ENCODE measurements at places on chromosomes 4 and X.

GRCh38 chrX:150767045-150767395, 73.8 kb downstream of the MTMR1 start:
- no peak for DNase-seq

- peak; percentile 54 for DNase-seq
Measured at GRCh38 chr4:128220286-128221235, 67.1 kb downstream of the PGRMC2 start.

DNA sequence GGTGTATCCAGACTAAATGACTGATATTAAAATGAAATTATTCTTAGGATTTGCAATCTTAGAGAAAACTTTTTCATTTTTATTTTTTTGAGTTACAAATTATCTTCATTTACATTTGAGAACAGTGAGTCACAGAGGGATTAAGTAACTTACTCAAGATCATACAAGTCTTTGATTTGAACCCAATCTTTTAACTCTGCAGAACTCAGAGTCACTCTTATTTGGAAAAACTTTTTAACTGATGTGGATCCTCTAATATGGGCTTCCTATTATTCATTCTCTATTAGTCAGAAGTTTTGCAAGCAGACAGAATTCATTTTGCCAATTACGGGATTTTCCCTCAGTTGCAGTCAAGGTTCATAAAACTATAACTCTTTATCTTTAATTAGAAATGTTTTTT, 20.1 kb downstream of the HPRT1 start:
- DNase-seq: no peak

GRCh38 chr4:2408401-2408958, 10.0 kb downstream of the ZFYVE28 start:
- DNase-seq: no peak

DNA sequence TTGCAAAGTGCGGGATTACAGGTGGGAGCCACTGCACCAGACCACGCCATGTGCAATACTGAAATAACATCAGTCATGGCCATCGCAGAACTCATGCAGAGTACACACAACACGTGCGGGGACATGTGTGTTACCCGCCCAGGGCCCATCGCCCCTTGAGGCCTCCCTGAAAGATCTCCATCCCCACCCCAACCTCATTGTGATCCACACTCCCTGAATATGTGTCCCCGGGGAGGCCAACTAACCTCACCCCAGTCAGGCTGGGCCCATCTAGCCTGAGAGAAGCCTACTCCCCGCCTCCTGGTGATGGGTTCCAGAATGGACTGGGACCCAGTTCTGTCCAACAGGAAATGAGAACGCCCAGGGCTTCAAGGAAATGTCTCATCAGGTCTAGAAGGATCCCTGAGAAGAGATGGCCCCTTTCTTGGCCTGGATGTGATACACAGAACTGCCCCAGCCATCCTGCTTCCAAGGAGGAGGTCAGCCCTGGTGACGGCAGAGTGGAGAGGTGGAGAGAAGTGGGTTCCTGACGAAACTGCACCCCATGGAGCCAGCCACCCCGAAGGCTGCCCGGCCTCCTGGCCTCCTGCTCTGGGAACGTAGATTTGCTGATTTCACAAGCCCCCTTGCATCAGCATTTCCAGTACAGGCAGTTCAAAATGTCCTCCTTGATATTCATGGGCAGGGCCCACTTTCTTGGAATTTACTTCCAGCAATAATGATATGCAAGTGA, 22.5 kb upstream of the CLDN24 start:
- DNase-seq: no peak

- DNase-seq: no peak
Measured at GRCh38 chr4:47550899-47551548, 65.9 kb downstream of the ATP10D start.

DNA sequence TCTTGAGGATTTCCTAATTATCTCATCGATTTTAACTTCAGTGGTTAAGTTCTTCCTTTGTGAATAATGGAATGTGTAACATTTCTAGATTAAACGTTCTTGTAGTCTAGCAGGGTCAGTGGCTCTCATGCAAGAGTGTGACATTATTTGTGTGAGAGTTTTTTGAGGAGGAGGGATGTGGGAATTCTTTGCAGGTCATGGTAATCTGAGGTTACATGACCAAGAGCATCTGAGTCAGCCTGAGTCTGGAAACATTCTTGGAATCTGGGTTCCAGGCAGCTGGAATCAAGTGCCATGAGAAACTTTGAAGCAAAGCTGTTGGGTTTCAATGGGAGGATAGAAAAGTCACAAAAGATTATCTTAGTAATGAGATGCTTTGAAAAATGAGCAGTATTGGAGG, 49.5 kb downstream of the GK start:
- DNase-seq: no peak

DNA sequence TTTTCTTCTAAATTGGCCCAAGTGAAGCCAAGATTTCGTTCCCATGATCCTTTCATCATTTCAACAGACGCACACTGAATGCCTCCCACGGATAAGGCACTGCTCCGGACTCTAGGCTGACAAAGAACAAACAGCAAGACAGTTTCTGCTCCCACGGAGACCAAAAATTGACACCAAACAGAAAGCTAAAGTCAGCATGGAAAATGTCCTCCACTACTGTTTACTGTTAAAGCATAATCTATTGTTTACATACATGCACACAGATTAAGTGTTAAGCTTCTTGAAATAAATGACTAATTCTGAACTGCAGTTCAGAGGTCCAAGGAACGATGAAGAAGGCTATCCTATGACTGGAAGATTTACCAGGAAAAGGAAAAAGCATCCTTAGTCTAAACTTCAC, 199.6 kb downstream of the AASDH start:
- DNase-seq: no peak

DNA sequence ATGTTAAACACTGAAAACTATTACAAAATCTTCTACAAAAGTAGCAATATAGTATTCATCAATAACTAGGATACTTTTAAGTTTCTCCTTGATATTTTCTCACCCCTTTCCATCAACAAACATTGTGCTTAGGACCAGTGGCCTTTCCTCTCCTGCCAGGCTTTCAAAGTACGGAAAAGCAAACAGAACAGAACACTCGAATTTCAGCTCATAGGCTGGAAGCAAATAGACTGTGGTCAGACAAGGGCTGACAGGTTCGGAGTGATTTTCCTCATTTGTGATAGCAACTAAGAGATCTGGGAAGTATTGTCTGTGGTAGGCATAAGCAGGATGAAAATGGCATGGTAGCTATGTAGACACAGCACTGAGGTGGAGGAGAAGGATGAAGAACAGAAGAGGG, 68.6 kb upstream of the SORBS2 start:
- DNase-seq: no peak

DNA sequence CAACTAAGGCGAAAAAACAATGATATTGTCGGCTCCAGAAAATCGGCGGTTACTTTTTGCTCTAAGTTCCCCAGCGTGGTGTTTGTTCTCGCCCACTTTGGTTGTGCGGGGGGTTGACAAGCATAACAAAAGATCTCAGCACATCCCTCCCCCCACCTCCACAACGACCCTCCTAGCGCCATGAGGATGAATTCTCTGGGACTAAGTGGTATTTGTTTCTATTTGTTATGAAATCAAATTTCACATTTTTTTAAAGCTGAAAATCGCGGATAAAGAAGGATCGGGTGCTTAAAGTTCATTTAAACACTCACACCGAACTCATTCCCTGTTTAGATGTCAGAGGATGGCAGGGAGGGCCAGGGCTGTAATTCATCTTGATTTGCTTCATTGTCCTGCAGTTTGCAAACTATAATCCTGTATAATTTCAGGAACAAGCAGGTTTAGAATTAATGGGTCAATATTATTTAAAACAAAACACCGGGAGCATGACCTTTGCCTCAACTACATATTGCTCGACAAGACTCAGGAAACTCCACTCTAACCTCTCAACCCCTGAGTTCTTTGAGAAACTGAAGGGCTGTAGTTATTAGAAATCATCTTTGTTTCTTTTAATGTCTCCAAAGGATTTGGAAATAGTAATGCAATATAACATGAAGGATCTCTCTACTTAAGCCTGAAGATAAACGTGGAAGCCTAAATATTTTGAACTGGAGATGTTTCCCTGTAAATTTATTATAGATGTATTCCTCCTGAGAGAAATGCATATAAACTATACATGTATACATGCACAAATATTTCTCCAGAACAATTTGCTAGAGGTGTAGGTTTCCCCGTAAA, 6.4 kb downstream of the PITX2 start:
- no peak for DNase-seq

DNA sequence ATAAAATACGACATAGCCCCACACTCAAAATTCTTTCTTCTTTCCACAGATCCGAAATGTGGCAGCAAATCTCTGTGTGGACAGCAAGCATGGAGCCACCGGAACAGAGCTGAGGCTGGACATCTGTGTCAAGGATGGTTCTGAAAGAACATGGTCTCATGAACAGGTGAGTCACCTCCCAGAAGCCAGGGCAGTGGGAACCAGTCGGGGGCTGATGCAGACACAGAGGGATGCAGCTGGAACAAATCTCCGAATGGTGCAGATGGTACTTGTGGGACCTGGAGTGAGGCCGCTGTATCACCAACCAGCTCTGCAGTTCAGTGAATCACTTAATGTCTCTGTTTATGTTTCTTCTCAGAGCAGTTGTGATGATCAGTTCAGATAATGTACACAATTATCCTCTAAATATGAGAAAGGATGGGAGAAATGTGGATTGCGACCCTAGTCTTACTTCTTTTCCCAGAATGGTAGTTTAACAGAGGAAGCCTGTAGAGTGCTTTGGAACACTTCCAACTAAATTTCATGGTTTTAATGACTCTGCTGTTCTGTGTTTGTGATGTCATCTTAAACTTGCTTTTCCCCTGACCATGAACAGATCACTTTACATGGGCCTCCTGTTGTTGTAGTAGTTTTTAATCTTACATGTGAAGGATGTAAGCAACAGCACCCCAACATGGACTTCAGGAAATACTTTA, 159.3 kb upstream of the GALNT7 start:
- no peak for DNase-seq

DNA sequence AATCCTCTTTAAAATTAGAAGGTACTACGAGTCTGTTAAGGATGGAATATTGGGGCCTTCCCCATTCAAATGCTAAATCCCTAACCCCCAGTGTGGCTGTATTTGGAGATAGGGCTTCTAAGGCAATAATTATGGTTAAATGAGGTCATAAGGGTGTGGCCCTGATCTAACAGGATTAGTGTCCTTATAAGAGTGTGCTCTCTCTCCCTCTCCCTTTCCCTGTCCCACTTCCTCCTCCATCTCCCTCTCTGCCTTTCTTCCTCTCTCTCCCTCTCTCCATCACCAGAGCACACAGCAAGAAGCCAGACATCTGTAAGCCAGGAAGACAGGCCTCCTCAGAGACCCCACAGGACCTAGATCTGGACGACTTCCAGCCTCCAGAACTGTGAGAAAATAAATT, 116.9 kb downstream of the COL25A1 start:
- DNase-seq: no peak

GRCh38 chrX:115968436-115969252, 201.9 kb upstream of the AGTR2 start:
- no peak for DNase-seq

- no peak for DNase-seq
Measured at GRCh38 chrX:10549280-10549679, 71.1 kb downstream of the MID1 start.

- no peak for DNase-seq
Measured at GRCh38 chr4:146260521-146260920, 46.2 kb downstream of the REELD1 start.

DNA sequence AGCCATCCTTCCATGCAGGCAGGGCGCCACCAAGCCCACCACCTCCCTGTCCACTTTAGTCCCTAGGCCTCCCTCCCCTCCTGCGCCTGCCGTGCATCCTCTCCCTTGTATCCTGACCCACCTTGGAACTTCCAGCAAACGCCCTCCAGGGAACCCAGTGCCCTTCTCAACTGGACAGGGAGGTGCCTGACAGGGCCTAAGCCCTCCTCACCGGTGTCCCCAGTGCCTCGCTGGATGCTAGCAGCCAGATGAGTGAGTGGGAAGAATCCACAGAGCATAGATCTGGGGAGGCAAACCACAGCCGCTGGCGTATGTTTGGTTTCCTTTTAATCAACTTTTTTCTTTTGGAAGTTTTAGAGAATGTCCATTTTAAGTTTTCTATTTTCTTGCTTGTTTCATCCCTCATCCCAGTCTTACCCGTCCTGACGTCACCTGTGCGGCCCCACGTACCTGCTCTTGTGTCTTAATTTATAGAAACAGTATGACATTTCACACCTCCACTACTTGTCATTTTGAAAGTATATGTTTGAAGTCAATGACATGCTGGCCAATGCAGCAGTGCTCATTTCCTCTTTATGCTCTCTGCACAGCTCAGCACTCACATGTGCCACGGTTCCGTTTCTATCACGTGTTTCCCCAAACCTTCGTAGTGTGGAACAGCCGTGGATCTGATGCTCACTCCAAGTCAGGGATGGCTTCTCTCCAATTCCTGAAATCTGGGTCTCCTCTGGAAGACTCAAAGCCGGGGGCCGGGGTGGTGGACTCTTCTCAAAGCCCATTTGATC, 3.4 kb upstream of the HMX1 start:
- no peak for DNase-seq

DNA sequence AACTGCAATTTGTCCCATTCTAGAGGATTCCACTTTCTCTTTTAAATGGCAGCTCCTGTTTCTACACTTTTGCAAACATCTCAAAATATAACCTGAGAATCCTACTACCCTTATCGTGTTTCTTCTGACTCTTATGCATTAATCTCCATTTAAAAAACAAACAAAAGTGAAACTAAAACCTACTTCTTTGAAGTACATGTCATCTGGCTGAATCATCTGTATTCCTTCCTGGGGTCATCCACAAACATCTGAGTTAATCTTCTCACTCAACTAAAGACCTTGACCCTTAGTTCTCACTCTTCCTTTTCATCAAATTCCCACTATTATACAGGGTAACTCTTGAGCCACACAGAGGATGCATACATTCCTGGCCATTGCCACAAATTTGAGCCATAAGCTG, 584.8 kb downstream of the PPARGC1A start:
- no peak for DNase-seq

DNA sequence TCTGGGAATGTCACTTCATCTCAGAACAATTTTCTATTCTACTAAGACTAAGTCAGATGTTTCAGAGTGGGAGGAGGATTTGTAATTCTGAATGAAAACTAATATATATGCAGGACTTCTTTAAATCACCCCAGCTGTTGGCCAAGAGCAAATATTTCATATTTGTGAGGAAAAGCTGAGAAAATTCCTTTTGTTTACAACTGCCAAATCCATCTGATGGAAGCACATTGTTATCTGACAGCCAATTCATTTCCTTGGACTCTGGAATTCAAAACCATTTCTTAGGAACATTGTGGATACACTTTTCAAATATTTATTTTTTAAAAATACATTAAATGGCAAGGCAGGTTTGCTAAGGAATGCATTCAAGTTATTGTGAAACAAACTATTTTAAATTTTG, 8.0 kb downstream of the SLIT2 start:
- DNase-seq: peak; percentile 35

- DNase-seq: peak; percentile 8
Measured at GRCh38 chrX:74422576-74423288, 1.4 kb downstream of the SLC16A2 start.

All from fibroblast of skin of left quadriceps (primary cell).